ENCODE measurements at places on chromosomes 12 and 14.

DNA sequence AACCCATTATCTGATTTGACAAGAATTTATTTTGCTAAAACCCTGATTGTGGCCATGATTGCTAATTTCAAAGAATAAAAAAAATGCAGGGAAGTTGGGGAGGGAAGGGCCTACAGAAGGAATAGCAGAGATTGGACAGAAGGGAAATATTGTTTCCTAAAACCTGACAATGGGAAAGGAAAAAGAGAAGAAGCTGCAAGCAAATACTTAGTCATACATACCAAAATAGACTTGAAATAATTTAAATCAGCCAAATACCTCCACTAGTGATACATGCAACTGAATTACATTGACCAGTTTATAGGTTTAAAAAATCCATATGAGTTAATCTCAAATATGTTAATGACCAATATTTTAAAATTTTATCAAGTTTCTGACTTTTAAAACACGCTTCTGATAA lies 75.1 kb downstream of the PELI2 start:
- DNase-seq = no peak

- DNase-seq = no peak
Observed at GRCh38 chr12:32260696-32261095, 138.7 kb upstream of the FGD4 start.

GRCh38 chr14:85536833-85537190 lies 6.9 kb downstream of the FLRT2 start:
- no peak for DNase-seq

DNA sequence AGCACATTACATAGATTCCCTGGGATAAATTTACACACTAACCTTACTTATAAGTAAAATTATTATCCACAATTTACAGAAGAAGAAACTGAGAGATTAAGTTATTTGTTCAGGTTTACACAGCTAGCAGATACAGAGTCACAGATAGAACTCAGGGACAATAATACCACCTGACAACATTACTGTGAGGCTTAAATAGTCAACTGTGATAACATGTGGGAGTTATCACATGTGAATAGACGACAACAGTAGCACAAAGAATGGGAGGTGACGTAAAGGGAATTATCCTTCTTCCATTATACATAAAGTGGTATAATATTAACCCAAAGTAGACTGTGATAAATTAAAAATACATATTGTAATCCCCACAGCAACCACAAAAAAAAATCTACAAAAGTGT lies 6.2 kb upstream of the SPIC start:
- no peak for DNase-seq

DNA sequence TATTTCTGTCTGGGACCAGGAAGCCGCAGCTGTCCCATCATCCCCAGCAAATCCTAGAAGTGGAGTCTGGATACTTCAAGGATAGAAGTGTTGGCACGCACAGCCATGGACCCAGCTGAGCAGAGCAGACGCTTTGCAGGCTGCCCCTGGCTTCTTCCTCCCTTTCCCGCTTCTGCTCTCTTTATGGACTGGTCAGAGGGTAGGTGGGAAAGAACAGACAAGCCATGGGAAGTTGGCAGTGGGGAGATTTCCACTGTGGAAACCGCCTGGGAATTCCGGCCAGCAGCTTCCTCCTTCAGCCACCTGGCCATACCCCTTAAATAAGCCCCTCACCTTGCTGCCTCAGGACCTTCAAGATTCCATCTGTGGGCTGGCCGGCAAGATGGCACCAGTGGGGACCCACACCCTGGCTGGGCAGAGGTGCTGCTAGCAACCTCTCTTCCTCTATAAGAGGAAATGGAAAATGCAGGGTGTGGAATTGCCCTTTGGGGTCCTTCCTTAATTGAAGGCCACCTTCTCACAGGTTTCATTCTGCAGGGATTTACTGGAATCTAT lies 20.6 kb downstream of the OTUB2 start:
- no peak for DNase-seq

DNA sequence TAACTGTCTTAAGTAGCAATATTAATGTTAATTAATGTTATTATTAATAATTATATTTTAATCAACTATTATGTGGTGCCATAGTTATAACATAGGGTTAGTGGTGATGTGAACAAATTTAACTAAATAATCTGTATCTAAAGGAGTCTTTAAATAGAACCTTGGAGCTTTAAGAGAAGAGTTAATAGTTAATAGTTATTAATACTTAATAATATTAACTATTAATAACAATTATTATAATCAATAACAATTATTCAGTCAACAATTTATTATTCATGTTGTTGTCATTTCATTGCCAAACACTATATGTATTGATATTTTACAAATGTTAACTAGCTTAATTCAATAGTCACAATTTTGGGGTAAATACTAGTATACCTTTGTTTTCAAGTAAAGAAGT lies 58.2 kb downstream of the SLC16A7 start:
- no peak for DNase-seq

DNA sequence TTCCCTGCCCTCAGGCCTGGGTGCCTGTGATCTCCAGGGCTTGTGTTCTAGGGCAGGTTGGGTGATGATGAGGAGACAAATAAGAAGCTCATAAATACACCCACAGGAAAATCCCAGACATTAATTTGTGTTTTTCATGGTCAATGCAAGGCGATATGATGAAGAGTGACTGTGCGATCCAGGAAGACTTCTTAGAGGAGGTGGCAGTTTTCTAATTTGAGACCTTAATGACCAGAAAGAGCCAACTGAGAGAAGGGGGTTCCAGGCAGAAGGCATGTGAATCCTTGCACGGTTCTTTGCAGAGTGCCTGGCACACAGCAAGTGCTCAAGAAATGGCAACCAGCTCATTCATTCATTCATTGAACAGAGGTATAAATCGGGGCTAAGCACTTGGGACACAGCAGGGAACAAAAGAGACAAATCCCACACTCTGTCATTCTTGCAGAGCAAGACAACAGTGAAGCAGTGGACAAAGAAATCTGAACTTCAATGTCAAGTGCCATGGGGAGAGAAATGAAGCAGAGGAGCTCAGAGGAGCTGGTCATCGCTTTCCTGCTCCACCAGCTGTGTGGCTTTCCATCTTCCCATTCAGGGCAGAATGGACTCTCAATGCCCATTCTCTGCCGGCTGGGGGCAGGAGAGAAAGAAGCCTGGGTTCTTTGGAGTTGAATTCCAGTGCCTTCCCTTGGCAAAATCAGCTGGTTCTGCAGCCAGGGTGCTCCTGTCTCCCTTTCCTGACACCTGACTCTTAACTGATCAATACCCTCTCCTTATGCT lies 128.3 kb downstream of the AACS start:
- DNase-seq = no peak

GRCh38 chr12:94699801-94700200 lies 49.4 kb upstream of the TMCC3 start:
- DNase-seq = no peak

- DNase-seq = no peak
Observed at GRCh38 chr12:99024870-99025269, 379.8 kb downstream of the APAF1 start.

DNA sequence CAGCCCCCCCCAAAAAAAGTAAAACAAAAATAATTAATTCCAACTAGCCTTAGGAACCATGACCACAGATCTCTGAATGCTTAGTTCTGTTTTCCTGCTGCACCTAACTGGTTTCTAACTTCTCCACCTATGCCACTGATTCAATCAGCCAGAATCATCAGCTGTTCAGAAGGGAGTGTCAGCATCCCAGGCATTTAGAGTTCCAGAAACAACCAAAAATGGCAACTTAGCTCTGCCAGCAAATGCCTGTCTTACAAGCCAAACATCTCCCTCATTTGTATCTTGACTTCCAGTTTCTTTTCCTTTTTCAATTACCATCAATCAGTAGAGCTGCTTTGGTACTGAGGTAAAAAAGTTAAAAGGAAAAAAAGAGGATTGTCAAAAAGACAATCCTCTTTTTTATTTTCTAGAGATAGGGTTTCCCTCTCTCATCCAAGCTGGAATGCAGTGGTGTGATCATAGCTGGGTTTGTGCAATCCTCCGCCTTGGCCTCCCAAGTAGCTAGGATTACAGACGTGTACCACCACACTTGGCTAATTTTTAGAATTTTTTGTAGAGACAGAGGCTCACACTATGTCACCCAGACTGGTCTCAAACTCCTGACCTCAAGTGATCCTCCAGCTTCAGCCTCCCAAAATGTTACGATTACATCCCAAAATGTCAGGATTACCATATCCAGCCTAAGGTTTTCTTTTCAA lies 45.2 kb upstream of the ISM2 start:
- no peak for DNase-seq

DNA sequence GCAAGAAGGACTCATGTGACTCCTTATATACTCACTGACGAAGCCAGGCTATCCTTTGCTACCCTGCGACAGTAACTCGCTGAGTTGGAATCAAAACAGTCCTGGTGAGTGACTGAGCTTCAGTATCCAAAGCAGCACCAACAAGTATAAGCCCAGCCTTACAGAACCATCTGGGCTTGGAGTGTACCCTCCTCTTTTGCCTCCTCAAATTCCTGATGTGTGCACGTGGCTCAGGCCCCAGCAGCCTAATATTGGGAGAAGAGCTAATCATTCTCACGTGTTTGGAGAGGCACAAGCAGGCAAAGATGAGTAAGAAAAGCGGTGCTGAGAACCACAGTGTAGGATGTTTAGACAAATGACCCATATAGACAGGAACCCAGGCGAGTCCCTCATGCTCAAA lies 34.4 kb downstream of the PPTC7 start:
- DNase-seq = no peak

DNA sequence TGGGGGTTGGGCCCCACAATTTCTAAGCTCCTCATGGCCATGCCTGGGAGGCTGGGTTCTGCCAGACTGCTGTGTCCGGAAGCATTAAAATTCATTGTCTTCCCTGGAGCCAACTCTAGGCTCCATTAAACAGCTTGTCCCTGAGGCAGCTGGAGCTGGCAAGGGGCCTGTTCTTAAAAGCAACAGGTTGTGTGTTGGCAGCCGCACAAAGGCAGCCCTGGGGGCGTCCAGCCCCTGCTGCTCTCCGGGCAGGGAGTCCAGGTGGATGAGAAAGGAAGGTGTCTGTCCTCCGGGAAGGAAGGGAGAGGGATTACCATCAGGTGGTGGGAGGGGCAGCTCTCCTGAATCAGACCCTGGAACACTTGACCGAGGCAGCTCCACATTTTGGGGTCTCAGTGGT lies 98.9 kb downstream of the CHST11 start:
- no peak for DNase-seq

DNA sequence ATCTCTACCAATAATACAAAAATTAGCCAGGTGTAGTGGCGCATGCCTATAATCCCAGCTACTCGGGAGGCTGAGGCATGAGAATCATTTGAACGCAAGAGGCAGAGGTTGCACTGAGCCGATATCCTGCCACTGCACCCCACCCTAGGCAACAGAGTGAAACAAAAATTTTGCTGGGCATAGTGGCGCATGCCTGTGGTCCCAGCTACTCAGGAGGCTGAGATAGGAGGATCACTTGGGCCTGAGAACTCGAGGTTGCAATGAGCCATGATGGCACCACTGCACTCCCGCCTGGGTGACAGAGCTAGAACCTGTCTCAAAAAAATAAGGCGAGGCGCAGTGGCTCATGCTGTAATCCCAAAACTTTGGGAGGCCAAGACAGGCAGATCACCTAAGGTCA lies 9.5 kb downstream of the ATXN2 start:
- no peak for DNase-seq

DNA sequence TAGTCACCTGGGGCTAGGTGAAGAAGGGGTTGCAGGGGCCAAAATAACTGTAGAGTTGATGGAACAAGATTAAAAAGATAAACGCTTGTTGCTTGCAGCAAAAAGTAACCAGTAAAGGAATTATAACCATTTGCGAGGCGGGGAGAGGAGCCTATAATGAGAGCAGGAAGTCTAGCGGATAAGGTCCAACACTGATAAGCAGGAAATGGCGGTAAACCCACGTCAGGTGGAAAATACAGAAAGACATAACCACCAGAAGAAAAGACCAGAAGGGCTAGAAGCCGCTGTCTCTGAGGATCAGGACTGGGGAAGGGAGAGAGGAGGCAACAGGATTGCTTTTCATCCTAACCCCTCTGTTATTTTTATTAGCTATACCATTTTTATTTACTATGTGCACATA lies 303.3 kb downstream of the DPF3 start:
- no peak for DNase-seq

DNA sequence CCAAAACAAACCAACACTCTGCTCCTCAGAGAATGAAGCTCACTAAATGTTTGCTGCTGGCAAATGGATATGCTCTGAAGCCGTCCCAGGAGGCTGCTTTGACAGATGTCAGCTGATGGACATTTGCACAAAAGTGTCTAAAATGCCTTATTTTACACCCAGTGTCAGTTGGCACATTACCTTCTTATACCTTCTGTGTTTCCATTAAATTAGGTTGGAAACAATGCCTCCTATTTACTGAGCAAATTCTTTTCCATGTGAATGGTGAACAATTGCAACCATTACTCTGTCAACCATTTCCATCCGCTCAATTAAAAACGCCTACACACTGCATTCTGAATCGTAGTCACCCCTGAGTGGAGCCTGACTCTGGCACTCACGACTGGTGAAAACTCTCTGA lies 1679.9 kb upstream of the FLRT2 start:
- DNase-seq = no peak

DNA sequence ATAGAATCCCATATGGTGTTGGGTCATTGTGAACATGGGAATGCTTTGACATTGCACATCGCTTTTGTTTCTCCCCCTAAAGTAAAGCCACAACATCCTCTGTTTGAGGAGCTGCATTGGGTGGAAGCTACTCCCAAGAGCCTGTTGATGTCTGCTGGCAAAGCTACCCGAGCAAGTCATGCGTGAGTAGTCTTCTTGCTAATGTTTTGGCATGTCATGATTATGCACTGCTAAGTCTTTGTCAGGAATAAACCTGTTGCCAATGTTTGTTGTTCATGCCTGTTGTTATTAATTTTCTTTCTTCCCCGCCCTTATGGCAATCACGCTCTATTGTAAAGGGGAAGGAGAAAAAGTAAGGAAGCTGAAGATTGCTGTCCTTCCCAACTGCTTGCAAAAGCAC lies 97.3 kb downstream of the EXOC5 start:
- no peak for DNase-seq

DNA sequence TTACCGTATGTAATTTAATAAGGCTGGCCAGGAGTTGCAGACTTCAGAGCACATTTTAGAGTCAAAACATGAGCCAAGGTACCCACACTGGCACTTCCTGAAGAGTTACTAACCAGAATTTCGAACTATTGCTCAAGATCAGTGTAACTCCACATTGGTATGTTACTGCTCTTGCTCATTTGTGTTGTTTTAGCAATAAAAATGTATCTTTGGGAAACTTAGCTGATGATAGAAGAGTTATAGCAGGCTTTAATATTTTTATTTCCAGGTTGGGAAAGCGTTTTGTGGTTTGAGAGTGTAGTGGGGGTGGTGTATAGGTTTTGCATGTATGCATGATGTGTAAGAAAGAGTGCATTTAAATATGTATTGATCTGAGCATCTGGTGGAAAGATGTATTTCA lies 96.6 kb downstream of the SCN8A start:
- DNase-seq = no peak

- DNase-seq = no peak
Observed at GRCh38 chr12:91127306-91127705, 16.0 kb upstream of the LUM start.

DNA sequence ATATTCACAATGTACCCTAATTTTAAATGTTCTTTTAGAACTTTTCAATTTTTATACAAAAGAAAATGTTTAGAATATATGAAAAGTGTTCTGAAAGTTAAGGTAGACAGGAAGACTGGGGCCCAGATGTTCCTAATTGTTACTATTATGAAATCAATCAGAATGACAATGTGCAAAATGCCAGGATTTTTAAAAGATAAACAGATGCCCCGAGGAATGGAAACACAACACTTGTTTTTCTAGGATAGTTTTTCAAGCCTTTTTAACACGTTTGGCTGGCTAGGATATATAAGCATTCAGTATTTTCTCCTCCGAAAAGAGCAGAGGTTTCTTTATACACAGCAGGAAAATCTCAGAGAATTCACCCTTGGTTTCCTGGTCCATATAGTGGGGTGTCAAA lies 106.8 kb downstream of the ESR2 start:
- no peak for DNase-seq

- DNase-seq = no peak
Observed at GRCh38 chr12:70842136-70842535, 78.4 kb downstream of the PTPRR start.

Data from femur (tissue), 1 donor.